ENCODE measurements at places on chromosomes 3 and 15.

GRCh38 chr15:41347236-41347635 is 14.6 kb downstream of the NUSAP1 start:
- no peak for DNase-seq

- no peak for DNase-seq
Measured at GRCh38 chr3:67781871-67782270, 127.5 kb upstream of the SUCLG2 start.

GRCh38 chr3:45907769-45908705 is 21.7 kb downstream of the CCR9 start:
- no peak for DNase-seq

GRCh38 chr15:68672251-68672650 is 93.5 kb downstream of the CORO2B start:
- DNase-seq = no peak

GRCh38 chr3:101819649-101820206 is 29.6 kb upstream of the NFKBIZ start:
- no peak for DNase-seq

DNA sequence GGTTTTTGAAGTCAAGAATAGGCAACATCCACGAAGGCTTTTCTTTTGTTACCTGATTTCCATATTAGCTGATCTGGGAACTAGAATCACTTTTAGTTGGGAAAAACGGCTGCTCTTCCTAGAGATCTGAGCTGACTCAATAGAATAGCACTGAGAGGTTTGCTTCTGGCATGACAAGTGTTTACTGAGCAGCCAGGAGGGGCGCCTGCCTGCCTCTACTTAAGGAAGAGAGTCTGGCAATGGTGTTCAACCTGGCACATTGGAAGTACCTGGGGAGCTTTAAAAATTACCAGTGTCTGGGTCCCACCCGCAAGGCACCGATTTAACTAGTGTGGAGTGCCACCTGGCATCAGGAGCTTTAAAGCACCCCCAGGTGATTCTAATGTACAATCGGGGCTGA is 34.4 kb downstream of the FAM43A start:
- DNase-seq = no peak

DNA sequence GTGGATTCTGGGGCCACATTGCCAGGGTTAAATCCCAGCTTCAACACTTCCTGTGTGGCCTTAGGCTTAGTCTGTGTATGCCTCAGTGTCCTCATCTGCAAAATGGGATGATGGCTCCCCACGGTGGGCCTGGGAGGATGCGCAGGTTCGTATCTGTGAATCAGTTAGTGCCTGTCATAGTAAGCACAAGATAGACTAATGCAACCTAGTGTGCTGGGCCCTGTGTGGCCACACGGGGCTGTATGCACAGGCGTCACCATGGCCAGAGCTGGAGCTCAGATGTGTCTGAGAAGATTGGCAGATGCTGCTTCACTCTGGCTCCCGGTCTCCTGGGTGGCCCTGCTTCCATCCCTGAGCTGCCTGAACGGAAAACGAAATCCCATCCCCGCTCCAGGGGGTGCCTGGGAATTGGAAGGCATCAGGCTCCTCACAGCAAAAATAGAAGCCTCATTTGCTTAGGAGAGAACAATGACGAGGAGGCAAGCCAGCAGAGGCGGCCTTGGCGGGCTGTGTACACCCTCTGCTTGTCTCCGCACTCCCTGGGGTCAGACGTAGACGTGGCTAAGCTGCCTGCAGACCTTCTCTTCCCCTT is 103.6 kb downstream of the APBA2 start:
- peak; percentile 76 for DNase-seq

- DNase-seq = no peak
Measured at GRCh38 chr3:168864107-168865021, 768.6 kb upstream of the GOLIM4 start.

- DNase-seq = no peak
Measured at GRCh38 chr3:82122554-82123345, 361.3 kb upstream of the GBE1 start.

- DNase-seq = no peak
Measured at GRCh38 chr15:88832820-88833730, 29.8 kb downstream of the ACAN start.

- DNase-seq = no peak
Measured at GRCh38 chr3:81622395-81622794, 139.1 kb downstream of the GBE1 start.
